ENCODE measurements at places on chromosomes 5 and 9. TPM values are rescaled to one million over a fixed set of nuclear protein-coding genes. Genes with fewer than 3 reads are reported as not detected.

RGS7BP gene
- total RNA-seq, result not detected

IL3 gene
- total RNA-seq, result not detected

CDH18 gene
- 7.0 TPM for total RNA-seq

PCDHGA3 gene
- total RNA-seq, result not detected

GRIA1 gene
- total RNA-seq, result not detected

ERAP2 gene
- 15.5 TPM for total RNA-seq

C5orf22 gene
- total RNA-seq, result 39.0 TPM

DNA sequence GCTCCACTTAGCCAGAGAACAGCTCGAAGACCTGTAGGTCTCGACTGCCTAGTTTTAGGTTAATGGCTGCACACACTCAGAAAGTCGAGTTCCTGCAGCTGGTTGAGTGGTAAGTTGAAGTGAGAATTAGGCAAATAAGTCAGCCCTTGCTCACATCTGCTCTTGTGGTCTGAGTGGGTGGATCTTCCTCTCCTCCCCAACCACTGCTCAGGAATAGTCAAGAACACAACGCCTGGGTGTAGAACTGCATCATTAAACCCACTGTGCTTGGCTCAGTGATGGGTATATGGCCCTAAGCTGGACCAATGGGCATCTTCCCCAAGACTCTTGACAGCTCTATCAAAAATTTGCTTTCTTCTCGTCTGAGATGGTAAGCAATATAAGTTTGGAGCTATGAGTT lies 20.9 kb upstream of the ADAM19 start:
- no peak overlapping the region for H3K4me3 ChIP-seq
- DNase-seq, result no peak
- H3K27me3 ChIP-seq, result no peaks in the 10 kb centered on the region

DNA sequence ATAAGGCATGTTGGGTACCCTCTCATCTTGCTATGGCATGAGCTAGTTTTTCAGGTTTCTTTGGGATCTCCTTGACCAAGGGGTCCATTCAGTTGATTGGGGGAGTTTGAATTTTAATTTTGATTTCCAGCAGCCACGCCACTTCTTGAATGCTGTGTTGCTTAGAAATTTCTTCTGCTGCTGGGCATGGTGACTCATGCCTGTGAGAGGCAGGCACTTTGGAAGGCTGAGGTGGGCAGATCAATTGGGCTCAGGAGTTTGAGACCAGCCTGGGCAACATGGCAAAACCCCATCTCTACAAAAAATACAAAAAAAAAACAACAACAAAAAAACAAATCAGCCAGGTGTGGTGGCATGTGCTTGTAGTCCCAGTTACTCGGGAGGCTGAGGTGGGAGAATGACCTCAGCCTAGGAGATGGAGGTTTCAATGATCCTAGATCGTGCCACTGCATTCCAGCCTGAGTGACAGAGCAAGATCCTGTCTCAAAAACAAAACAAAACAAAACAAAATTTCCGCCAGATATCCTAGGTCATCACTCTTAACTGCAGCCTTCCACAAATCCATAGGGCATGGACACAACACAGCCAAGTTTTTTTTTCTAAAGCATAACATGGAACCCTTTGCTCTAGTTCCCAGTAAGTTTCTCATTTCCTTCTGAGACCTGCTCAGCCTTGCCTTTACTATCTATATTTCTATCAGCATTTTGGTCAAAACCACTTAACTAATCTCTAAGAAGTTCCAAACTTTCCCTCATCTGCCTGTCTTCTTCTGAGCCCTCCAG lies 17.7 kb downstream of the TMC1 start:
- DNase-seq, result no peak
- H3K36me3 ChIP-seq, result no peaks in the 10 kb centered on the region
- no peaks in the 10 kb centered on the region for H3K27me3 ChIP-seq
- H3K4me3 ChIP-seq, result no peak overlapping the region
- H3K4me1 ChIP-seq, result no peaks in the 10 kb centered on the region

GRCh38 chr9:89175828-89176261 lies 2.8 kb downstream of the SHC3 start:
- peaks cover 8% of the 10 kb centered on the region for H3K4me1 ChIP-seq
- no peak for DNase-seq
- H3K4me3 ChIP-seq, result peak overlapping the region; percentile 50

DNA sequence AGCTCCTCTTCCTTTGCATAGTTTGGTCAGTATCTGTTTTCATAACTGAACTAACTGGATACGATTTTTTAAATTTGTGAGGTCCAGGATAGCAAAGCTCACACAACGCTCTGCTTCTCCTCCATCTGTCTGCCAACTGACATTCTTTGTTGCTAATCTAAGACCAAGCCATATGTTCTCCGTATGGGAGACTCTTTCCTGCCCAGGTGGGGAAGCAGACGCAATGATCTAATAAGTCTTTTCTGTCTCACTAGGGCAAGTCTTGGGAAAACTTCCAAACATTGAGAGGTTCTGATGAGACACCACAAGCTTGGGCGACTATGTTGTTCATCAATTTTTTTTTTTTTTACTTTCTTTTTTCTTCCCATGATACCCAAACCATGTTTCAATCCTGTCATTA lies 558.5 kb downstream of the EFNA5 start:
- H3K27me3 ChIP-seq, result no peaks in the 10 kb centered on the region
- no peak for DNase-seq
- no peaks in the 10 kb centered on the region for H3K36me3 ChIP-seq
- no peaks in the 10 kb centered on the region for H3K4me1 ChIP-seq

- no peak overlapping the region for H3K4me3 ChIP-seq
- H3K27ac ChIP-seq, result no peak overlapping the region
- H3K27me3 ChIP-seq, result peaks cover 10% of the 10 kb centered on the region
Measured at GRCh38 chr5:76556511-76557221, 66.5 kb downstream of the F2RL2 start.

DNA sequence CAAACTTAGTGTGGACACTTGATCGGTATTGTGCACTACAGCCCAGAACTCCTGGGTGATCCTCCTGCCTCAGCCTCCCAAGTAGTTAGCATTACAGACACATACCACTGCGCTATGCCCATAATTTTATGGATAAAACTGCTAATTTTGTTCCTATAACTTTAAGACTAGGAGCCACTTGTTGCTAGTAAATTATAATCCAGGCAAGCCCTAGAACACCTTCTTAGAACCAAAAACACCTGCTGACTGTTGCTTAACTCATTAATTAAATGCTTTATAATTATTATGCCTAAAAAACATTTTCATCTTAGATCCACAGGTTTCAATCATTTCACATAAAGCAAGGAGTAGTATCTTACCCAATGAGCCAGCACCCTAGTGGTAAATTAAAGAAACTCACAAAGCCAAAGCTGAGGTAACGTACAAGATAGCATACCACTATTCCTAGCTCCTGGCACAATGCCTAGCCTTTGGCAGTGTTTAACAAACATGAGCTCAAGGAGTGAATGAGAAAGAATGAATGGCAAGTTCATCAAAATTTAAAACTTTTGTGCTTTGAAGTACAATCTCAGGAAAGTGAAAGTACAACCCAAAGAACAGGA lies 5.4 kb downstream of the MRPS27 start:
- H3K4me1 ChIP-seq, result peaks cover 6% of the 10 kb centered on the region
- H3K27me3 ChIP-seq, result no peaks in the 10 kb centered on the region
- no peak for DNase-seq
- H3K4me3 ChIP-seq, result no peak overlapping the region

- peak overlapping the region; percentile 18 for H3K4me3 ChIP-seq
- no peaks in the 10 kb centered on the region for H3K27me3 ChIP-seq
- H3K27ac ChIP-seq, result peak overlapping the region; percentile 99
- H3K4me1 ChIP-seq, result peaks cover 86% of the 10 kb centered on the region
Measured at GRCh38 chr9:121285835-121286687, 18.1 kb downstream of the GSN start.

GRCh38 chr5:56596155-56596554 lies 219.2 kb upstream of the MAP3K1 start:
- H3K27me3 ChIP-seq, result peaks cover 5% of the 10 kb centered on the region
- no peaks in the 10 kb centered on the region for H3K4me1 ChIP-seq
- no peak for DNase-seq
- no peak overlapping the region for H3K4me3 ChIP-seq

DNA sequence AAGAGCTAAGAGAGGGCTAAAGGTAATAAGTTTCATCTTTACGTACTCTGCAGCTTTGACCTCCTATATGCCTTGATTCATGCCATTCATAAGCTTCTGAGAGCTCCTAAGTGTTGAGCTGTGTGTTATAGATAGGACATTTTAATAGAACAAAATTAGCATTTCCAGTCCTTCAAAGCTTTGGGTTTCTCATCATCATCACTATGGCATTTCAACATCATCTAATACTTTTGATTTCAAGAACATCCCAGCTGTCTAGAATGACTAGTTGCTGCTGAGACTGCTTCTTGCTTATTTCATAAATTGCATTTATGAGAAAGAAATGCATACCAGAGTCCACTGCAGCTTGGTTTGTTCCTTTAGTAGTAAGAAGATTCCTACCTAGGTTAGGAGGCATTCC lies 201.7 kb downstream of the SGCD start:
- no peak for DNase-seq
- no peak overlapping the region for H3K27ac ChIP-seq
- no peaks in the 10 kb centered on the region for H3K4me1 ChIP-seq
- no peaks in the 10 kb centered on the region for H3K27me3 ChIP-seq
- no peaks in the 10 kb centered on the region for H3K36me3 ChIP-seq

GRCh38 chr9:76911971-76912370 lies 6.1 kb upstream of the PRUNE2 start:
- no peak overlapping the region for H3K4me3 ChIP-seq
- no peaks in the 10 kb centered on the region for H3K36me3 ChIP-seq
- no peak for DNase-seq
- peaks cover 4% of the 10 kb centered on the region for H3K27me3 ChIP-seq
- H3K27ac ChIP-seq, result no peak overlapping the region
- no peaks in the 10 kb centered on the region for H3K4me1 ChIP-seq

- H3K4me3 ChIP-seq, result no peak overlapping the region
- no peaks in the 10 kb centered on the region for H3K4me1 ChIP-seq
Measured at GRCh38 chr5:158970569-158971014, 129.1 kb downstream of the EBF1 start.

DNA sequence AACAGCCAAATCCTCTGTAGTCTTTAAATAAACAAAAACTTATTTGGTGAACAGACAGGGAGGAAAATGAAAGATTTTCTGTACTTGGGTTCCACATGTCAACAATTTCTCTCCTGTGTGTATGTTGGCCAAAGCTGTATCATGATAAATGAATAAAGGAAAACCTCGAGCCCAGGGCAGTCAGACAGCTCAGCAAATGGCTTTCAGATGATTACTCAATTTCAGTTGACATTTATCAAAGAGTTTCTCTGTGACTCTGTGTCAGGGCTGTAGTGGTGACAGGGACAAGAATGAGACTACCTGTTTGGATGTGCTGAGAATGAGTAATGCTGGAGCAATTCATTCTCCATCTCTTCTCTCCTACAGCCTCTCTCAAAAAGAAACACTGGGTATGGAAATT lies 45.7 kb upstream of the PTGS1 start:
- H3K27me3 ChIP-seq, result no peaks in the 10 kb centered on the region
- H3K4me1 ChIP-seq, result no peaks in the 10 kb centered on the region
- H3K4me3 ChIP-seq, result no peak overlapping the region
- DNase-seq, result no peak
- H3K27ac ChIP-seq, result no peak overlapping the region

- no peak overlapping the region for H3K27ac ChIP-seq
- no peaks in the 10 kb centered on the region for H3K27me3 ChIP-seq
- H3K4me1 ChIP-seq, result peaks cover 19% of the 10 kb centered on the region
- DNase-seq, result no peak
Measured at GRCh38 chr9:133461975-133462374, 2.2 kb downstream of the CACFD1 start.

GRCh38 chr5:54194318-54194717 lies 116.1 kb downstream of the ARL15 start:
- H3K4me3 ChIP-seq, result no peak overlapping the region
- DNase-seq, result no peak
- H3K27me3 ChIP-seq, result no peaks in the 10 kb centered on the region
- H3K27ac ChIP-seq, result no peak overlapping the region
- H3K4me1 ChIP-seq, result no peaks in the 10 kb centered on the region
- H3K36me3 ChIP-seq, result no peaks in the 10 kb centered on the region

GRCh38 chr5:111310711-111311620 lies 86.8 kb downstream of the CAMK4 start:
- H3K4me3 ChIP-seq, result no peak overlapping the region
- no peak for DNase-seq
- H3K27ac ChIP-seq, result no peak overlapping the region
- no peaks in the 10 kb centered on the region for H3K27me3 ChIP-seq
- H3K36me3 ChIP-seq, result no peaks in the 10 kb centered on the region
